8988T (cell line): ENCODE measurements at places on chromosomes 2 and 18.
A peak's percentile ranks its signal among the peaks of the same experiment; 100 is the strongest.

DNA sequence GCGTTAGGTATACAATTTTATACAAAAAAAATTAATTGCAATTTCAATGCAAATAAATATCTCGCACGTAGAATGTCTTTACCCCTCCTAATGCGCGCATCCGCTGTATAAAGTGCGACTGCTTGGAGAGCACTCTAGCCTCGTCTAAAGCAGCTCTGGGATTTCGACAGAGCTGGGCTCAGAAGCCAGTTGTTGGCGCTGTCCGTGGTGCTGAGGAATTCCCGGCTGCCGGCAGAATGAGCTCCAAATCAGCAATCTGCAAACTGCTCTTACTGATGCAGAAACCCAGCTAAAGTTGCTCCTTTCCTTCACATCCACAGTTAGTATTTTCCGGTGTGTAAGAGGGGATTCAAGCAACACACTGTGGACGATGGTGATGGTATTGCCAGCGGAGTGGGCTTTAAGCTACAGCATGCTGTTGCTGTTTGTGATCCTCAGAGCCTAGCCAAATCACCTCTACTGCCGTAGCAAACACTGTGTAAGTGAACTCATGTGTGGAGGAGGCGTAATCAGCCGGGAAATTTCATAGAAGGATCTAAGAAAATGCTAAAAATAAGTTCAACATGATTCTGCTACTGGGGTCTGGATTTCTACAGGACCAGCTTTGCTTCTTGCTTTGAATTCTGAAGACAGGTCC is at the start of gene VWC2L:
Gene VWC2L (plus strand): TSS at position 137 of the 637 bp plus-strand sequence. CDS start 3,140 bp downstream, outside the sequence.
- no peak for DNase-seq

- no peak for DNase-seq
Observed at GRCh38 chr2:143133783-143134182, 4.6 kb downstream of the ARHGAP15 start.

DNA sequence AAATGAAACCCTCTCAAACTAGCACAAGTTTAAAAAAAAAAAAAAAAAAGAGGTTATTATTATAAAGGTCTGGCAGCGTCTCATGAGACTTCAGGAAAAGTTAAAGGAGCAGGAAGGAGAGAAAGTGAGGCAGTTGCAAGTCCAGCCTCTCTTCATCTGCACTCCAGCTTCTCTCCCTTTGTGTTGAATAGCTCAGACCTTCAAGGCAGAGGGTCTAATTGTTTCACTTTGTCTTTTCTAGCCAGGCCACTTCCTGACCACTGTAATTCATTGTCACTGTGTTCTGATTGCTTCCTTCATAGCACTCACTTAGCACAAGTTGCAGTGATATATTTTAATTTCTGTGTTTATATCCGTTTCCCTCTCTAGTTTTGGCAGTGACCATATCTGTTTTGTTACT is 99.9 kb downstream of the SPATS2L start:
- no peak for DNase-seq

DNA sequence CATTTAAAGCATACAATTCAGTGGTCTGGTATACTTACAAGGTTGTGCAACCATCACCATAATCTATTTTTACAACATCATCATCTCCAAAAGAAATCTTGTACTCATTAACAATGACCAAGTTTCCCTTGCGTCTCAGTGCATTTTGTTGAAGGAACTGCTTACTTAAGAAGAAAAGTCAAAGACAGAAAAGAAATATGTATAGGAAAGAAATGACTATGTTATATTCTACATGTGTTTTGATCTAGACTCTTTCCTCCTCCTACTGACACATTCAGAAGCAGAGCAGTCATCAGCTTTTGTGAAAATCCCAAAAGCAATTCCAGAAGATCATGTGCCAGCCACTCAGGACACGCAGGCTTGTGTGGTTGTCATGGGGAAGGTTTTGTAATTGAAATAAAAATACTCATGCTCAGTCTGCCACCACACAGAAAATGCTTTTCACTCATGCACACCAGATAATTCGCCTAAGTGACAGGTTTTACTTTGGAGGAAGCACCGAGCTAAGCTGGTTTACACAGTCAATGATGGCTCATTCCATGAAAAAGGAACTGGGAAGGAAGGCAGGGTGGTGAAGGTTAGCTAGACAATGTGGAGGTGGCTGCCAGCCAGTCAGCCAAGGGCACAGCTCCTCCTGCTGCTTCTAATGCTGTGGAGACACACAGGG is 158.5 kb upstream of the REV1 start:
- no peak for DNase-seq

GRCh38 chr18:27185025-27185763 is at the start of gene CHST9:
Gene CHST9, minus strand, starts transcription at chr18:27185308. Its CDS starts 42,499 bp downstream, at chr18:27142809.
- DNase-seq, result peak; percentile 27

DNA sequence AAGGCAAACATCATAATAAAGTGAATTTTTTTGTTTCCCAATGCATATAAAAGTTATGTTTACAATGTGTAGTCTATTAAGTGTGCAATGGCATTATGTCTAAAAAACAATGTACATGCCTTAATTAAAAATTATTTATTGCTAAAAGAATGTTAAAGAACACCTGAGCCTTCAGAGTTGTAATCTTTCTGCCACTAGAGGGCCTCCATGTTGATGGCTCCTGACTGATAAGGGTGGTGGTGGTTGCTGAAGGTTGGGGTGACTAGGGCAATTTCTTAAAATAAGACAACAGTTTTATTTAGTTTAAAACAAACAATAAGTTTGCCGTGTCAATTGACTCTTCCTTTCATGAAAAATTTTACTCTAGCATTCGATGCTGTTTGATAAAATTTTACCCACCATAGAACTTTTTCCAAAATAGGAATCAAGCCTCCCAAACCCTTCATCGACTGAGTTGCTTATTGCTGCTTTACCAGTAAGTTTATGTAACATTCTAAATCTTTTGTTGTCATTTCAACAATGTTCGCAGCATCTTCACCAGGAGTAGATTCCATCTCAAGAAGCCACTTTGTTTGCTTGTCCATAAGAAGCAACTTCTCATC is 32.3 kb downstream of the MAP3K2 start:
- DNase-seq, result no peak

GRCh38 chr18:44410740-44411139 is 269.9 kb upstream of the SETBP1 start:
- no peak for DNase-seq

- no peak for DNase-seq
Observed at GRCh38 chr2:215241791-215242305, 70.0 kb upstream of the ATIC start.
